ENCODE measurements at places on chromosomes 16 and 17. TPM values are rescaled to one million over a fixed set of nuclear protein-coding genes. Genes with fewer than 3 reads are reported as not detected.

DNA sequence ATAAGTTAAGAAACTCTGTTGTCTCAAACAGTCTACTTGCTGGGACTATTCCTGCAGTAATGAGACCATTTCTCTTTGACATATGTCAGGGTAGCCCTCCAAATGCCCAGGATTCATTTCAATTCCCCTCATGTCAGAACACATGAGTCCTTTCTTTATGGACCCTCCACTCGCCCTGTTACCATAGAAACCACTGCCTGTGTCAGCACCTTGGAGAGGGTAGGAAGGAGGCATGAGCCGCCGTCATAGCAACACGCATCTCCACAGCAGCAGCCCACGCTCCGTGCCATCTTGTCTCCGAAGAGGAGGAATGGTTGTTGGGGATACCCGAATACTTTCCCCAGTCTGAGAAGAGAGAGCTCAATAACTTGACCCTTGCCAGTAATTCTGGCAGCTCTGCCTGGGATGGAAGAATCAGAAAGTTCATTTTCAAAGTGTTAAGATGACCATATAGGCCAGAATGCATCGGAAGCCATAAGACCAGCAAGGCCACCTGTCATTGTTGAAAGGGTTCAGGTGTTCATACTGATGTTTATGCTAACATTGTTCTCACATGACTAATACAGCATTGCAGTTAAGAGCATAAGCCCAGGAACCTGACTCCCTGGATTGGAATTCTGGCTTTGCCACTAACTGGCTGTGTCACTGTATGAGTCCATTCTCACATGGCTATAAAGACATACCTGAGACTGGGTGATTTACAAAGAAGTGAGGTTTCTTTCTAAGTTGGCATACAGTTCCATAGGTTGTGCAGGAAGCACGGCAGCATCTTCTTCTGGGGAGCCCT, 141.3 kb downstream of the ABCC12 start:
- H3K27me3 ChIP-seq = no peaks in the 10 kb centered on the region
- H3K4me3 ChIP-seq = no peak overlapping the region
- H3K27ac ChIP-seq = no peak overlapping the region
- H3K36me3 ChIP-seq = no peaks in the 10 kb centered on the region
- DNase-seq = no peak
- no peaks in the 10 kb centered on the region for H3K4me1 ChIP-seq

DNA sequence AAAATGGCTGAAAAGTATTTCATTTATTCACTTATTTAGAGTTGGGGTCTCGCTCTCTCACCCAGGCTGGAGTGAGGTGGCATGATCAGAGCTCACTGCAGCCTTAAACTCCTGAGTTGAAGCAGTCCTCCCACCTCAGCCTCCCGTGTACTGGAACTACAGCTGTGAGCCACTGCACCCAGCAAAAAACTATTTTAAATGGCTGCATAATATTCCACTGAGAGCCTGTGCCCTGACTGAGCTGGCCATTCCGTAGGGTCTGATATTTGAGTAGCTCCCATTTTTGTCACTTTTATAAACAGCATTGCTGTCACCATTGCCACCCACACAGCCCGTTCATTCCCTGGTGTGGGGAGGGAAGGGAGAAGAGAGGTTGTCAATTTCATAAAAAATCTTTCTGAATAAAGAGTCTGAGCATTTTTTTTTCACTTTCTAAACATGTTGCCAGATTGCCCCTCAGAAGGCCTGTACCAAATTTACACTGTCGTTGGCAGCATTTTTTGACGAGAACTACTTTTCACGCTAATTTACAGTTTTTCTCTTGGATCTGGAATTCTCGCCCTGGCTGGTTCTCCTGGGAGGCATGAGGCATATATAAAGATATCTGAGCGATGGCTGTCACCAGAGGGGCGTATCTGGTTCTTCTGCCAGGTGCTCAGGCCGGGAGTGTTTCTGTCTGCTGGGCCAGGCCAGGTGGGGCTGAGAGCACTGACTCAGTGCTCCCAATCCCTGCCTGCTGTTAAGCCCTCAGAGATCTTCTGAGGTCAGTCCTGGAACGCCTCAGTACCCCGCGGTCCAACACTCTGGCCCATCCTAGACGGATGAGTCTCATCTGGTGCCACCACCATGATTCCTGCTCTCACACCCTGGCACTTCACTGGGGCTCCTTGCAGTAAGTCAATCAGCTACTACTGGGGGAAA, 7.2 kb upstream of the KIFC3 start:
- H3K4me1 ChIP-seq = peaks cover 22% of the 10 kb centered on the region
- no peak overlapping the region for H3K27ac ChIP-seq
- no peaks in the 10 kb centered on the region for H3K36me3 ChIP-seq
- no peak overlapping the region for H3K4me3 ChIP-seq
- H3K27me3 ChIP-seq = no peaks in the 10 kb centered on the region

- H3K36me3 ChIP-seq = no peaks in the 10 kb centered on the region
- no peaks in the 10 kb centered on the region for H3K27me3 ChIP-seq
- H3K27ac ChIP-seq = no peak overlapping the region
- DNase-seq = peak; percentile 27
- no peak overlapping the region for H3K4me3 ChIP-seq
- no peaks in the 10 kb centered on the region for H3K4me1 ChIP-seq
These were observed 223.2 kb upstream of the DYNLRB2 start for GRCh38 chr16:80317599-80318037.

DNA sequence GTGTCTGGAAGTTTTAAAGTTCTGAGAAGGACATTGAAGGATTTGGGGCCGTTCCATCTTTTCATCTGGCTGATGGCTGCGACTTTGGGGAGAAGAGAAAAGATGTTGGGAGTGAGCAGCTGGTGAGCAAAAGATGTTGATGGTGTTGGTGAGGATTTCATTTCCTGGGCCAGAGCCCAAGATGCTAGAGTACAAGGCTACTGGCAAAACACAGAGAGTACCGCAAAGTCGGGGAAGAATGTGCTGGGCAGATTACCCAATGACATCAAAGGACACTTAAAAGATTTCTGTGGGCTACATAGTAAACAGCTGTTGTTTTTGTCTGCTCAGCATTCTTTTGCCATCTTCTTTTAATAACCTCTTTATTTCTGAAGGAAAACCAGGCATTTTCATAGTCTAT, 49.4 kb upstream of the GAS7 start:
- H3K4me3 ChIP-seq = no peak overlapping the region
- H3K27me3 ChIP-seq = no peaks in the 10 kb centered on the region
- H3K4me1 ChIP-seq = no peaks in the 10 kb centered on the region
- DNase-seq = no peak

TLCD1 gene
- 18.3 TPM for polyA plus RNA-seq

NACA2 gene
- not detected for polyA plus RNA-seq
